Ovary (tissue), 10 donors: ENCODE measurements at places on chromosomes 5 and 9. TPM values are rescaled to one million over a fixed set of nuclear protein-coding genes. Genes with fewer than 3 reads are reported as not detected.
A peak's percentile ranks its signal among the peaks of the same experiment; 100 is the strongest.

- no peaks in the 10 kb centered on the region for H3K36me3 ChIP-seq
- H3K27ac ChIP-seq = no peak overlapping the region
- no peaks in the 10 kb centered on the region for H3K27me3 ChIP-seq
- DNase-seq = no peak
These were observed 28.1 kb downstream of the DYNC2I2 start for GRCh38 chr9:128628471-128629048.

- no peaks in the 10 kb centered on the region for H3K27me3 ChIP-seq
- H3K4me1 ChIP-seq = peaks cover 2% of the 10 kb centered on the region
- no peaks in the 10 kb centered on the region for H3K36me3 ChIP-seq
- H3K4me3 ChIP-seq = no peak overlapping the region
These were observed 579.7 kb upstream of the ZNF608 start for GRCh38 chr5:125326150-125326510.

GRCh38 chr5:89968958-89969381 lies 440.6 kb downstream of the CETN3 start:
- H3K36me3 ChIP-seq = no peaks in the 10 kb centered on the region
- no peaks in the 10 kb centered on the region for H3K27me3 ChIP-seq
- DNase-seq = peak; percentile 17
- H3K4me1 ChIP-seq = peaks cover 2% of the 10 kb centered on the region
- no peak overlapping the region for H3K4me3 ChIP-seq

GRCh38 chr9:3840311-3840710 lies 314.5 kb upstream of the RFX3 start:
- no peaks in the 10 kb centered on the region for H3K4me1 ChIP-seq
- no peak overlapping the region for H3K27ac ChIP-seq
- no peaks in the 10 kb centered on the region for H3K27me3 ChIP-seq

Gene PCDHGB1
- 7.5 TPM for total RNA-seq

- no peak for DNase-seq
- no peaks in the 10 kb centered on the region for H3K27me3 ChIP-seq
- H3K36me3 ChIP-seq = no peaks in the 10 kb centered on the region
These were observed 819 bp downstream of the ADRA1B start for GRCh38 chr5:159916841-159917761.

DNA sequence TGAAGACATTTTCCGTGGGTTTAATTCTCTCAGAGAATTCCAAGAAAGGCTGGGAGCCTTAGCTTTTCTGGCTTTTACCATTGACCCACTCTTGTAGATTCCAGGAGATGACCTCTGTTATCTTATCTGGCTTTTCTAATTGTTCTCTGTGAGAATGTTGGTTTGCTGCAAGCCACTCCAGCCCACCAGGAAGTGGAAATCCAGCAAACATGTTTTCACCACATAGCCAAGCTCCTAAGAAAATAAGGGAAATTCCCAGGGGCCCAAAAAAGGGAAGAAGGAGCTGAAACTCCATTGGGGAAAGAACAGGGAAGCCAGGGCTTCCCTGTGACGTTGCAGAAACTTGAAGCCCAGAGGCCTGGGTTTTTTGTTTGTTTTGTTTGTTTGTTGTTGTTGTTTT lies 19.7 kb downstream of the GPR107 start:
- H3K27ac ChIP-seq = no peak overlapping the region
- DNase-seq = no peak
- H3K4me1 ChIP-seq = peaks cover 3% of the 10 kb centered on the region
- no peaks in the 10 kb centered on the region for H3K36me3 ChIP-seq
- H3K4me3 ChIP-seq = no peak overlapping the region

DNA sequence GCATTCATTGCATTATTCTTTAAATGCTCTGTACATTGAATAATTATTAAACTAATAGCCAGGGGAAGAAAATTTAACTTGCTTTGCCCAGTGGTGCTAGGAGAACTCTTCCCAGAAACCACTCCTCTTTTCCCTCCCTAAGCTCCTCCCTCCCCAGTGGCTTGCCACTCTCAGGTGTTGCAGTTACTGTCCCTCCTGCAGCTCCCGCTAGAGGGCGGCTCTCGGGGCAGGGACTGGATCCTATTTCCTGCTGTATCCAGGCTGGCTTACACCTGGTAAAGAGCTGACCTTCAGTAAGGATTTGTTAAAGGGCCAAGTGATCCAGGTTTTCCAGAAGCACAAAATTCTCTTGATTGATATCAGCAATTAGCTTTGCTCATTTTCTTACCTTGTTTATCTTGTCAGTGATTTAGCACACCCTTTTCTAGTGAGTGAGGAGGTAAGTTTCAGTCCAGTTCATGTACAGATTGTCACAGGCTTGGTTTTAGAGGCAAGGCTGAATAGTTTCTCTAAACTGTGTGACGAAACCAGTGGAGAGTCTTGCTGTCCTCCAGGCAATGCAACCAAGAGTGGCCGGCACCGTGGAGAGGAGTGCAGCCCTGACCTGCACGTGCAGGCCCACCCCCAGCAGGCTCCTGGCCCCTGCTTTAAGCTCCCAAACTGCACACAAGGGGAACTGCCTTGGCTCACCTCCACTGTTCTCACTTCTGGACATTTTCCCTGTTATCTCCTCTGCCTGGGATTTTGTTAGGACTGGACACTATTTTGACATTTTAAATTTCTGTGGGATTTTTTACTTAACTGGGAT lies 423.8 kb downstream of the SPOCK1 start:
- DNase-seq = peak; percentile 21
- no peaks in the 10 kb centered on the region for H3K4me1 ChIP-seq
- no peak overlapping the region for H3K27ac ChIP-seq
- no peaks in the 10 kb centered on the region for H3K36me3 ChIP-seq
- H3K4me3 ChIP-seq = no peak overlapping the region

- H3K4me3 ChIP-seq = no peak overlapping the region
- H3K27ac ChIP-seq = no peak overlapping the region
These were observed 158.1 kb downstream of the NPR3 start for GRCh38 chr5:32869216-32869615.

DNA sequence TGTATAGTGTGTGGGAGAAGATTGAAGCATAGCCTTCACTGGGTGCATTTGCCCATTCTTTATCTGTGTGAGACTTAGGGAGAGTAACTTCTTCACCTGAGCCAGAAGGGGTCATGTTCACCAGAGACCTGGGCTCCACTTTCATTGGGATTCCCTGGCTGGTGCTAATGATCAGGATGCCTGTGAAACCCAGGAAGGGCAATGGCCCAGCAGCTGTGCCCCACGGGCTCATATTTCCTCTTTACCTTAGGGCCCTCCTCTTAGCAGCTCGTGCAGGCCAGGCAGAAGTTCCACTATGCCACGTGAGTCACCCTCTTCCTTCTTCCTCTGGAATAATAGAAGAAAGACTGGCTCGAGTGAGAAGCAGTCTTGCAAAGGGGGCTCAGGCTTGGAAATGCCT lies 5.0 kb downstream of the PPARGC1B start:
- no peaks in the 10 kb centered on the region for H3K36me3 ChIP-seq
- peaks cover 4% of the 10 kb centered on the region for H3K4me1 ChIP-seq
- no peaks in the 10 kb centered on the region for H3K27me3 ChIP-seq
- no peak for DNase-seq
- H3K4me3 ChIP-seq = no peak overlapping the region
